ENCODE measurements at places on chromosomes 7 and 10.

GRCh38 chr10:113292086-113292485 lies 260.8 kb upstream of the HABP2 start:
- no peak for DNase-seq

DNA sequence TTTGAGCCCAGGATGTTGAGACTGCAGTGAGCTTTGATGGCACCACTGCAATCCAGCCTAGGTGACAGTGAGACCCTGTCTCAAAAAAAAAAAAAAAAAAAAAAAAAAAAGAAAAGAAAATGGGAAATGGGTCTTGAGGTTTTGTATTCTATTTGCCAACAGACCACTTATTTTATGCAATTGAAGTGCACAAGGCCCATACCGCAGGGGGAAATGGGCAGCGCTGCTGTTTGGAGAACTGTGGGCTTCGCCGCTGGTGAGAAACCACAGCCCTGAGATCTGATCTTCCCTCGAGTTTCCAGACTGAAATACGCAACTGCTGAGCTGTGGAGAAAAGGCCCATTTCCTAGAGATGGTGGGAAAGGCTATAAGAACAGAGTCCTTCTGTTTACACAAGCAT lies 512.0 kb downstream of the TCERG1L start:
- no peak for DNase-seq

DNA sequence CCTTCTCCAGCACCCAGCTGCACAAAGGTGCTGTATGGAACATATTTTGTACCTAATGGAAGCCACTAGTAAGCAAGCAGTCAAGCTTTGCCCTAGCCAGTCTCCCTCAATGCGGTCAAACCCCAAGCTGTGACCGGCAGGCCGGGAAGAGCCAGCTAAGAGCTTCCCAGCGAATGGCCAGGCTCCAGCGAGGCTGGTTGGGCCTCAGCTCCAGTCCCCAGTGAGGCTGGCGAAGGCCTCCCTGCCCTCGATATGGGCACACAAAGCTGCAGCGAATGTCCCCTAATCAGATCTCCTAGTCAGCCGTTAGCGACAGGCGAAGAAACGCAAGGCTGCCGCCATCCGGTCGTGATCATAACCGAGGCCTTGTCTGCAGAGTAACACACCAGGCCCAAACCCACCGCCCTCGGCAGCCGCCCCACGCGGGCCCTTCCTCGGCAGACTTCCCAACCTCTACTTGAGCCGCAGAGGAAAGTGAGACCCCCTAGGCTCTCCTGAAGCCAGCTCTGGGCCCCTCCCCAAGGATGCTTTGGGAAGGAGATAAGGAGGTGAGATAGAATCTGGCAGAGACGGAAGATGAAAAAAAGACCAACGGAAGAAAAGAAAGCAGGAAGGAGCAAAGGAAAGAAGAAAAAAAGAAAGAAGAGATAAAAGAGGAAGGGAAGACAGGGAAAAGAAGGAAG lies 3.1 kb upstream of the HOXA9 start:
- DNase-seq: no peak

GRCh38 chr7:143346018-143346417 lies 16.5 kb downstream of the FAM131B start:
- DNase-seq: no peak

- DNase-seq: no peak
Observed at GRCh38 chr10:52486840-52487611, 172.9 kb downstream of the DKK1 start.

- peak; percentile 39 for DNase-seq
Observed at GRCh38 chr10:1939016-1939415, 201.7 kb upstream of the ADARB2 start.

DNA sequence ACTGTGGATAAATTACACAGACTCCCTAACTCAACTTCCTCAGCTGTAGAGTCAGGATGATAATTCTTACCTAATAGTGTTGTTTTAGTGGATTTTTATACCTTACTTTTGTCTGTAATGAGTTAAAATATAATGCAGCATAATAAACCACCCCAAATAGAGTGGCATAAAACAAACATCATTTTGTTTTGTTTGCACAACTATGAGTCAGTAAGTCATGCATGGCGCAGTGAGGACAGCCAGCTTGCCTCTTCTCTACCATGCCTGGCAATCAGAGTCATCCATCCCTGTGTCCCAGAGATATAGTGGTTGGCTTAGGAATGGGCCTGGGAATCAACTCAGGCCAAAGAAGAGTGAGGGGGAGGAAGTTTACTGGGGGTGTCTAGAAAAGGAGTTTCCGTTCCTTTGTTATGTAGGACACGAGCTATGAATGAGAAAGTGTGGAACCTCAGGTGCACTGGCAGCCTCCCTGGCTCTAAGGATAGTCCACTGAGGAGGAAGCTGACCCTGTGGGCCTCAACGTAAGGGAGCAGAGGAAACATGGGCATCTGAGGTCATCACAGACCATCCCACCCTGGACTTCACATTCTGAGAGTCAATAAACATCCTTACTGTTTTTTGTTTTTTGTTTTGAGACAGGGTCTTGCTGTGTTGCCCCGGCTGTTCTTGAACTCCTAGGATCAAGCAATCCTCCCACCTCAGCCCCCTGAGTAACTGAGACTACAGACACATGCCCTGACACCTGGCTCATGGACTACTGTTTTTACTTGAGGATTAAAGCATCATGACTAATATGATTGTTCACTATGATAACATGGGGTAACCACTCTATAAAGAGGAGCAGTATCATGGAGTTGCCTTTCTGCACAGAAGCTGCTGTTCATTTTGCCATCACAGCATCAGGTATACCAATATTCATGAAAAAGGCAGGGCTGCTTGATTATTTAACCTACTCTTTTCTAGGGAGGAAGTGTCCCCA lies 21.0 kb upstream of the GRB10 start:
- no peak for DNase-seq

DNA sequence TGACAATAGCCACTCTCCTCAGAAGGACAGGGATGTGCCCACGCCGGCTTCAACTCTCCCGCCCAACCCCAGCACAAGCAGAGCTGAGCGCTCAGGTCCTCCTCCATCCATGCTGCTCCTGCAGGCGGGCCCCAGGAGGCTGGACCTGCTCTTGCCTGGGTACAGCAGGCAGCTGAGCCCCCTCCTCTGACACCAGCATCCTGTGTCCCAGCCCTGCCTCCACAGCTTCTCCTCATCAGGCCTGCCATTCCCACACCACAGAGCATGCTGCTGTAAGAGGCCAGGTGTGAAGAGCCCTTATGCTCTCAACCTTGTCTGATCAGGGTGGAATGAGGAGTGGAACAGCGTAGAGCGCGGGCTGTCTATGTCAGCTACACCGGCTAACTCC lies 302.2 kb downstream of the PTPRN2 start:
- DNase-seq: no peak

Data from CD4-positive, alpha-beta T cell treated with Interleukin-6 at 100 ng/mL for 8 hours (primary cell).